Endodermal cell (in vitro differentiated cells): ENCODE measurements at places on chromosomes 3 and 15. TPM values are rescaled to one million over a fixed set of nuclear protein-coding genes. Genes with fewer than 3 reads are reported as not detected.

- H3K4me1 ChIP-seq: no peaks in the 10 kb centered on the region
- peak; percentile 69 for DNase-seq
Measured at GRCh38 chr3:127822041-127822681, at the start of gene MGLL. TSS of gene MGLL (minus strand) at chr3:127822515. CDS start at chr3:127822318, 197 bp downstream.

- no peak for DNase-seq
- H3K36me3 ChIP-seq: no peaks in the 10 kb centered on the region
- H3K4me3 ChIP-seq: no peak overlapping the region
Measured at GRCh38 chr3:110512961-110513360, 558.7 kb upstream of the NECTIN3 start.

- H3K27ac ChIP-seq: no peak overlapping the region
- H3K27me3 ChIP-seq: no peaks in the 10 kb centered on the region
- H3K4me1 ChIP-seq: no peaks in the 10 kb centered on the region
Measured at GRCh38 chr3:182755308-182755707, 38.0 kb upstream of the ATP11B start.

Gene ZNF80
- total RNA-seq: not detected in 2 replicates

DNA sequence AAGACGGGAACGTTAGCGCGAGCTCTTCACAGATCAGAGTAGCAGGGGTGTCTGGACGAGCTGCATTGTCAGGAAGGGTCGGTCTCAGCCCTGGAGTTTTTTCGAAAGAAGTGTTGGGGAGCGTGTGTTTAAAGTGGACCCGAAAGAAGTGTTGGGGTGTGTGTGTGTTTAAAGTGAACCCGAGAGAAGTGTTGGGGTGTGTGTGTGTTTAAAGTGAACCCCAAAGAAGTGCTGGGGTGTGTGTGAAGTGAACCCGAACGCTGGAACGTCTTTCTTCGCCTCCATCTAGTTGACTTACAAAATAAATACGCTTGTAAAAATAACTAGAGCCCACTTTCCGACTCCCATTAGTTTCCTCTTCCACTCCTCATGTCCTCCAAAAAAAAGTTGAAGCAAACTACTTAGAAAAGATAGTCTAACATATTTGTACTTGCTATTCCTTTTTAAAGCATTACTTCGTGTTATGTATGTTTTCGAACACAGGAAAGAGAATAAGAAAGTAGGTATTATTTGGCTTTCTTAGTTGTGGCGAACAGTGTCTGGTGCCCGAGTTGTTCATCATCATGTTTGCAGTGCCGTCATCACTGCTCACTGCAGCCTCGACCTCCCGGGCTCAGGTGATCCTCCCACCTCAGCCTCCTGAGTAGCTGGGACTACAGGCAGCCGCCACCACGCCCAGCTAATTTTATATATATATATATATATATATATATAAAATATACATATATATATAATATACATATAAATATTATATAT is 1.0 kb downstream of the LRCH3 start:
- no peaks in the 10 kb centered on the region for H3K36me3 ChIP-seq
- no peaks in the 10 kb centered on the region for H3K27me3 ChIP-seq
- H3K4me1 ChIP-seq: no peaks in the 10 kb centered on the region
- DNase-seq: no peak
- H3K4me3 ChIP-seq: peak overlapping the region; percentile 97

DNA sequence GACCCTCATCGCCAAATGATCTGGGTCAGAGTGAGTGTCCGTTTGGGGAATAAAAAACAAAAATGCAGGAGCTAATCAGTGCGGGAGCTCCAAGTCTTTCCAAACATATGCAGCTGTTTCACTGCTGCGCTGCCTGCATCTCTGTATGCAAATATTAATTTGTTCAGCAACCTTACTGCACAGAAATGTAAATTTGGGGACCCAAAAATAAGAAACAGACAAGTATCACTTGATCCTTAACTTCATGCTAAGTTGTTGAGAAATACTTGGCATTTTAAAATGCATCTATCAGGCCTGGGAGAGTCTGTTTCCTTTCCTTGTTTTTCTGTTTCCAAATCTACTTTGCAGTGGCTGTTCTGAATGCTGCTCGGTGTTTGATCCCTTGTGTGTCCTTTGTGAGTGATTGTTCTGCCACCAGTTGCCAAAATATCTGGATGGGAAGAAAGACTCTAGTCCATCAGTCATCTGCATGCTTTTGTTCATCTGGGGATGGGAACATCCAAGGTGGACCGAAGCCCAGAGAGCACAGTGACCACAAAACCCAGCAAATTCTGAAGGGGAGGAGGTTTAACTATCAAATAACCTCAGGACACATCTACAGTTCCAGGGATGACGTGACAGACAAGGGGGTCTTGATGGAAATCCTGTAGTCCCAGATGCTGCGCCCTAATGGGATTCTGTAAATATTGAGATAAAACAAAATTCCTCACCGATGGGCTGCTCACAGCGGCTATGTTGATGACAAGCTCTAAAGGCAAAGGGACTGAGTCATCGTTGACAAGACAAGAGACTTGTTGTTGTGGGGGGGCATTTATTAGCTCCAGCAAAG is 199.5 kb upstream of the WNT5A start:
- H3K27ac ChIP-seq: no peak overlapping the region
- H3K36me3 ChIP-seq: no peaks in the 10 kb centered on the region
- DNase-seq: no peak
- no peaks in the 10 kb centered on the region for H3K4me1 ChIP-seq

GRCh38 chr3:173258697-173259096 is 117.7 kb upstream of the SPATA16 start:
- no peaks in the 10 kb centered on the region for H3K4me1 ChIP-seq
- H3K27me3 ChIP-seq: no peaks in the 10 kb centered on the region
- H3K4me3 ChIP-seq: no peak overlapping the region
- no peaks in the 10 kb centered on the region for H3K36me3 ChIP-seq

DNA sequence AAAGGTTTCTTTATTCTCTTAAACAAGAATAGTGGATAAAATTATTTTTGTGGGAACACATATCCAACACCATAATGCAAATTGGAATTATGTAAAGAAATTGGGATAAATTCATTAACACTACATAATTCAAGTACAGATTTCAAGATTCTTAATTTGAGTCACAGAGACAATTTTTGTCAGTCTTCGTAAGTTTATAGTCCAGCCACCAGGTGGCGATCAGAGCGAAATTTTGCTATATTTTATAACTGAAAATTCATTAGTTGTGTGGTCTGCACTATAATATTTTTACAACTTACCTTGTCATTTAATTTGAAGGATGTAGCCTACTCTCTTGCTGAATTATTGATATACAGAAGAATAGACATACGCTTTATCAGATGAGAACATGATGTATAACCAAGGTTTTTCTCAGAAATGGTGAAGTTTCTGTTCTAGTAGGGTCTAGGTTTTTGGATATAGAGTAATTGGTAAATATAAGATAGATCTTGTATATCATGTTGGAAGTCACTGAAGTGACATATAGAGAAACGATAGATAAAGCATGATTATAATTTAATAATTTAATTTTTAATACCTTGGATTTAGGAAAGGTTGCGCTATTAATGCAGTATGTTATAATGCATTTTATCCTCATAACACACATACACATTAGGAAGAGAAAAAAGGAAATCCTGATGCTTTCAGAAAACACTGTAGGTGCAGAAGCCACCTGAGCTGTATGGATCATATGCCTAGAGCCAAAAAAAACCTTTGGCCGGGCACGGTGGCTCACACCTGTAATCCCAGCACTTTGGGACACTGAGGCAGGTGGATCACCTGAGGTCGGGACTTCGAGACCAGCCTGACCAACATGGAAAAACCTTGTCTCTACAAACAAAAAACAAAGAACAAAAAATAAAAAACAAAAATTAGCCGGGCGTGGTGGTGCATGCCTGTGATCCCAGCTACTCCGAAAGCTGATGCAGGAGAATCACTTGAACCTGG is 31.7 kb downstream of the PLSCR4 start:
- no peaks in the 10 kb centered on the region for H3K27me3 ChIP-seq
- no peak for DNase-seq
- H3K4me3 ChIP-seq: no peak overlapping the region
- H3K4me1 ChIP-seq: peaks cover 3% of the 10 kb centered on the region
- peaks cover 6% of the 10 kb centered on the region for H3K36me3 ChIP-seq

Gene OR5K2
- not detected in 3 replicates for total RNA-seq

- peak; percentile 92 for DNase-seq
- H3K27ac ChIP-seq: peak overlapping the region; percentile 11
- no peaks in the 10 kb centered on the region for H3K36me3 ChIP-seq
- H3K4me3 ChIP-seq: no peak overlapping the region
- H3K27me3 ChIP-seq: no peaks in the 10 kb centered on the region
Measured at GRCh38 chr15:65954289-65954741, 85.0 kb downstream of the RAB11A start.

Gene TMCO5A
- not detected in 2 replicates for total RNA-seq

Gene AMIGO3
- 1.3 to 2.1 TPM (median 1.4 TPM) in 3 replicates for total RNA-seq

Gene BFSP2
- total RNA-seq: not detected in 2 replicates

DNA sequence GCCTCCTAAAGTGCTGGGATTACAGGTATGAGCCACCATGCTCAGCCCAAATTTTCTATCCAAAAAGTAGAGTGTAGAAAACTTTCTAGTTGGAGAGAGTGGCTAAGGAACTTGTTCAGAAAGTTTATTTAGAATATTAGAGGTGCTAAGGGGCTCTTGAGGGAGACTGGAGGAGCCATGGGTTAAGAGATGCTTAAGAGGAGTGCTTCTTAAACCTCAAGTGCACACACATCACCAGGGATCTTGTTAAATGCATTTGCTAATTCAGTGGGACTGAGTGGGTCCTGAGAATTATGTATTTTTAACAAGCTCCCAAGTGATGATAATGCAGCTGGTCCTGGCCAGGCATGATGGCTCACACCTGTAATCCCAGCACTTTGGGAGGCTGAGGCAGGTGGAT is 29.7 kb upstream of the SLMAP start:
- DNase-seq: no peak
- no peaks in the 10 kb centered on the region for H3K27me3 ChIP-seq
- H3K27ac ChIP-seq: no peak overlapping the region
- H3K4me1 ChIP-seq: no peaks in the 10 kb centered on the region
- no peak overlapping the region for H3K4me3 ChIP-seq
- H3K36me3 ChIP-seq: no peaks in the 10 kb centered on the region

Gene MASP1
- total RNA-seq: 0.57 and 0.59 TPM in 2 replicates

DNA sequence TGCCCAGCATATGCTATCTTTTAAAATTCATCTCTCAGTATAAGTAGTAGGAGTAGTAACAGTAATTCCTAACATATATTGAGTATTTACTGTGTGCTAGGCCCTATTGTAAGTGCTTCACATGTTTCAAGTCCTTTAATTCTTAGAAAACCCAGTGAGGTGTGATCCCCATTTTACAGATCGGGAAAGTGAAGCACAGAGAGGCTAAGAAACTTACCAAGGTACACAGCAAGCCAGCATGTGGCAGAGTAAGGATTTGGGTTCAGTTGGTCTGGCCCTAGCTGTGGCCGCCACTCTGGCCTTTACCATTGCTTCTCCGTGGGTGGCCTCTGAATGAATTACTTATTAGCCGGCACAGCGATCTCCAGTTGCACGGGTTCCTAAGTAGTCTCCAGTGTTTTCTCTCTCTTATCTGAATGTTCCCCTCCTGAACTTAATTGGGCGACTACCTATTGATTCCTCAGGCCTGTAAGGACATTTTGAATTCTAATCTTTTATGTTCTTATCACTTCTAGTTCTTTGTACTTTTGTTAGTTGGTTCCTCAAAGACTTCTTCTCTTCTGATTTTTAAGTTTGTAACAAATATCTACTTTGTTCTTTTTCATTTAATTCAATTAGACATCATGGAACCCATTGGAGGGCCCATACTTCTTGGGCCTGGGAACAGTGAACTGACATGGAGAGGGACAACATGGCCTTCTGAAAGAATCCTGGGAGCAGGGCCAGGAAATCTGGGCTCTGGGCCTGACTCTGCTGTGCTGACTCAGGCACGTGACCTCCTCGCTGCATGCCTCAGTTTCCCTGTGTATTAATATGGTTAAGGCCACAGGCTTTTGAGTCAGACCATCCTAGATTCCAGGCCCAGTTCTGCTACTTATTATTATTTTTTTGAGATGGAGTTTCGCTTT is 11.6 kb downstream of the CLCN2 start:
- H3K36me3 ChIP-seq: peaks cover 40% of the 10 kb centered on the region
- H3K27me3 ChIP-seq: no peaks in the 10 kb centered on the region
- H3K4me3 ChIP-seq: no peak overlapping the region
- no peak for DNase-seq
- H3K4me1 ChIP-seq: peaks cover 12% of the 10 kb centered on the region

DNA sequence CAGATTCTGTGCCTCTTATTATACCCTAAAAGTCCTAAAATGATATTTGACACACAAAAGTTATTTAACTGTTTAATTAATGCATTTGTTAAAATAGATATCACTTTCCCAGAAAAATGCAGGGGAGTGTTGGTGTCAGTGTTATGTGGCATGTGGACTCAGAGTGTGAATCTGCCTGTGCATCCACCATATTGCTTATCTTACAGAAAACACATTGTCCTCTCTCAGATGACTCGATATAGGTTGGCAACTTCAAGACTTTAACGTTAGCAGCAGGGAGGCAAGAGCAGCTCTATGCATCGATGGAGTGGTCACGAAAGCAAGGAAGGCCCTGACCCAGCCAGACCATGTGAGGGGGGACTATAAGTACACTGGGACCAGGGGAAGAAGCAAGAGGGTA is 165.4 kb upstream of the DCBLD2 start:
- no peaks in the 10 kb centered on the region for H3K36me3 ChIP-seq
- DNase-seq: no peak
- H3K4me1 ChIP-seq: no peaks in the 10 kb centered on the region
- no peak overlapping the region for H3K4me3 ChIP-seq
- H3K27me3 ChIP-seq: no peaks in the 10 kb centered on the region

DNA sequence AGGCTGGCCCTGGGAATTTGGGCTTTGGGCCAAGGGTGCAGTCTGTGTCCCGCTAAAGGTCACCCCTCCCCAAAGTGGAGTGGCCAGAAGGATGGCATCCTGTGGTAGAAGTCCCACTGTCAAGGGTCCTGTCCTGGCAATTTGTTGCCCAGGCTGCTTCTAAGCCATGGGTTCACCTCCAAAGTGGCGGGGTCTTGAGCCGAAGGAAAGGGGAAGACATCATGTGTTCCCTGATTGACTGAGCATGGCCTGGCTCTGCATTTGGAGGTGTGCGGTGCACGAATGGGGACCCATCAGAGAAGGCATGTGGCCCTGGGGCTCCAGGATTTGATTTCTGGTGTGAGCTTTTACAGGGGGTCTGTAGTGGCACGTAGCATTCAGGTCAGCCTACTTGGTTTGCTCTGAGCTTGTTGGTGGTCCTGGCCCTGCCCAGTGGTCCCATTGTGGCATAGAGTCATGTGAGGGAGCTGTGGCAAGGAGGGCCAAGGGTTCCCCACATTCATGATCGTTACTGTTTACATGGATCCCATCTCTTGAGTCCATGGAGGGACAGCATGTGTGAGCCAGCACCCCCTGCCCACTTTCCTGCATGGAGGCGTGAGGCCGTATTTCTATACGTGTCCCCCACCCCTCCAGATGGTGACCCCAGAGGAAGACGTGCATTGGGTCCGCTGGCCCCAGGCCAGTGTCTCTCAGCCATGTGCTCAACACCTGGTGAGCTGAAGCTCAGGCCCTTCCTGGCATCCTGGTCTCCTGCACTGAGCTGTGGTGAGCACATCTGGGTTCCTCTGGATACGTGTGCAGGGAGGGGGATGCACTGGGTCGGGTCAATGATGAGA is 225.1 kb downstream of the SNRPN start:
- peak; percentile 12 for DNase-seq
- no peaks in the 10 kb centered on the region for H3K4me1 ChIP-seq
- no peak overlapping the region for H3K4me3 ChIP-seq
- no peaks in the 10 kb centered on the region for H3K27me3 ChIP-seq
- no peaks in the 10 kb centered on the region for H3K36me3 ChIP-seq
